ENCODE measurements at places on chromosomes 3 and 15.
A peak's percentile ranks its signal among the peaks of the same experiment; 100 is the strongest.

GRCh38 chr3:129595544-129596193 lies 10.8 kb downstream of the PLXND1 start:
- no peak for DNase-seq

GRCh38 chr3:5699811-5700210 lies 512.3 kb downstream of the EDEM1 start:
- no peak for DNase-seq

- DNase-seq = no peak
Observed at GRCh38 chr3:190318666-190319065, 3.6 kb downstream of the CLDN1 start.

DNA sequence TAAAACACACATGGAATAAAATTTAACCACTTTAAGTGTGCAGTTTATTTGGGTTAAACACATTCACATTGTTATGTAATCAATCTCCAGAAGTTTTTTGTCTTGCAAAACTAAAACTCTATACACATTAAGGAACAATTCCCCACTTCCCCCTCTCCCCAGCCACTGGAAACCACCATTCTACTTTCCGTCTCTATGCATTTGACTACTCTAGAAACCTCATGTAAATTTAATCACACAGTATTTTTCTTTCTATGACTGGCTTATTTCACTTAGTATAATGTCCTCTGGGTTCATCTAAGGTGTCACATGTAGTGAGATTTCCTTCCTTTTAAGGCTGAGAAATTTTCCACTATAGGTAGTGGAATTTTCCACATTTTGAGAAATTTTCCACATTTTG lies 568.7 kb upstream of the UBE2E2 start:
- no peak for DNase-seq

DNA sequence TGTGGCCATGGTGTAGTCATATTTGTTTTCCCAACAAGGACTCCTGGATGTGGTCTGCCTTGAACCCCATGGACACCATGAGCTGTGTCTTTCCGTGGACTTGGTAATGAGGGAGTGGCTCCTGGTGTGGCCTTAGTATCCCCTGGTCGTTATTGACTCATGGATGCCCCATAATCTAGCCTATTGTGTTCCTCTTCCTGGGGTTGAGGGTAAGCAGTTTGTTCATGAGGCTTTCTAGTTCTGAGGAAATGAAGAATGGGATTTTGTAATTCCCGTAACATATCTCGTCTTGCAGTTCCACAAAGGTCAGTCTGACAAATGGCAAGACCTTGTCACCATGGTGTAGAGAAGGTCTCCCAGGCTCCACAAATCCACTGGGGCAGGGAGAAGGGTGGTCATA lies 22.6 kb downstream of the RAB7A start:
- DNase-seq = no peak

GRCh38 chr15:38819387-38819950 lies 254.9 kb upstream of the RASGRP1 start:
- no peak for DNase-seq

DNA sequence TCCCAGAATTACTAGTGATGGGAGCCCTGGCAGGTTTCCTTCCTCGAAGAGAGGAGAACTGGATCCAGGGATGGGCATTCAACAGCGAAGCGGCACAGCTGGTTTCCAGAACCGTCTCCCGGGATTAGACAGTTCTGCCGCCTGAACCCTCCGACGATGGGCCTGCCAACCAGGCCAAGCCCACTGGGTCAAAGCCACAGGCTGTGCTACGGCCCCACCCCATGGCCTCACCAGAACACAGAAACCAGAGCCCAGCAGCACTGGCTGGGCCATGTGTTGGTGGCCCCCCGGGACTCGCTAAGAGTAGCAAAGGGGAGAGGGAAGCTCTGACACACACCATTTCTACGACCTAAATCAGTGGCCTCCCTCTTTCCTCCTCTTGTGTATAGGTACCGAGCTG lies 2.2 kb downstream of the C15orf62 start:
- no peak for DNase-seq

DNA sequence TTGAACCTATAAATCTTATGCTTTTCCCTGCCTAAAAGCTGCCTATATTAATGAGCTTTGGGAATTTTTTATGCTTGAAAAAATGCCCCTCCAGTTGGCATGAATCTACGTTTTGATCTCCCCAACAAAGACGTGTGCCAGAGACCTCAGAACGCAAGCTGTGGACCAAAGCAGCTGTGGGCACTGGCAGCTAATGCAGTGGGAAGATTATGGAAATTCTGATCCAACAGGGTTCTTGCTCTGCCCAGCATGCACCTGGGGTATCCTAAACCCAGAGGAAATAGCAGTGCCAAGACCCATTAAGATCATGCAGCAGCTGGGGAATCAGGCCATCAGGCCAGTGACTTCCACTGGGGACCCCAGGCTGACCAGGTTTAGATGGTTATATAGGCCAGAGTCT lies 423.0 kb downstream of the ZBBX start:
- no peak for DNase-seq

- no peak for DNase-seq
Observed at GRCh38 chr3:186497608-186498007, 46.6 kb downstream of the CRYGS start.

DNA sequence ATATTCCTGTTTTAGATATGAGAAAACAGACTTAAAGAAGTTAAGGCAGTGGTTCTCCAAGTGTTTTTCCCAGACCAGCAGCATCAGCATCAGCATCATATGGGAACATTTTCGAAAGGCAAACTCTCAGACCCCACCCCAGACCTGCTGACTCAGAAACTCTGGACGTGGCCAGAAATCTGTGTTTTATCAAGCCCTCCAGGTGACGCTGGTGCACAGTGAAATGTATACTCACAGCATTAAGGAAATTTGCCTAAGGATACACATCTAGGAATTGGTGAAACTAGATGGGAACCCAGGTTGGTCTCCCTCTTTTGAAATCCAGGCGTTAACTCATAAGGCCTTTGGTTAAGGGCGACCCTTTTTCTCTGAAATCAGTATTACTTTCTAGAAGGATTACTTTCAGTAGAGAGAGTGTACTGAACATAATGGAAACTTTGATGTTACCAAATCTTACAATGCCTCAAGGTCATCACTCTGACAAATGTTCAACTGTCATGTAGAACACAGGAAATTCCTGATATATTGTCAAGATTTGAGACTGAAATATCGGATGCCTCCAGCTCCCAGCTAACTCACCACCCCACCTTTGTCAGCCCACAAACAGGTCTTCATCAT lies 910.2 kb downstream of the ROBO1 start:
- no peak for DNase-seq

- peak; percentile 2 for DNase-seq
Observed at GRCh38 chr3:177928172-177928873, 607.9 kb upstream of the KCNMB2 start.

- DNase-seq = peak; percentile 83
Observed at GRCh38 chr3:189041482-189042090, 130.2 kb upstream of the TPRG1 start.

DNA sequence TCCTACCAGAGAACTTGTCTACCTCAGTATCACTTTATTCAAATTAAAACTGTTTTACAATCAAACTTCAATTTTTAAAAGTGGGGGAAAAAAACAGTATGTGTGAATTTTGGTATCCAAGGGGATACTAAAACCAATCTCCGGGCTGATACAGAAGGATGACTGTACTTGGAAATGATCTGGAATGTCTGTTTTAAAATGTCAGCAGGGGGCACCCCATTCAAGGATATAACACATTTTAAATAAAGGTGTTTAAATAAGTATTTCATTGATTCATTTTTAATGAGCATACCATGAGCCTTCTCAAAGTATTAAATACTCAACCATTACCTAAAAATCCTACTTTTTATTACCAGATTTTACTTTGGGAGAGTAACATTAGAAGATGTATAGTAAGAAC lies 67.9 kb downstream of the ULK4 start:
- DNase-seq = peak; percentile 32

GRCh38 chr3:171770689-171771620 lies 39.3 kb downstream of the PLD1 start:
- no peak for DNase-seq

- DNase-seq = no peak
Observed at GRCh38 chr15:81056304-81056703, 55.6 kb downstream of the TLNRD1 start.
